ENCODE measurements at places on chromosomes 3 and 15.

DNA sequence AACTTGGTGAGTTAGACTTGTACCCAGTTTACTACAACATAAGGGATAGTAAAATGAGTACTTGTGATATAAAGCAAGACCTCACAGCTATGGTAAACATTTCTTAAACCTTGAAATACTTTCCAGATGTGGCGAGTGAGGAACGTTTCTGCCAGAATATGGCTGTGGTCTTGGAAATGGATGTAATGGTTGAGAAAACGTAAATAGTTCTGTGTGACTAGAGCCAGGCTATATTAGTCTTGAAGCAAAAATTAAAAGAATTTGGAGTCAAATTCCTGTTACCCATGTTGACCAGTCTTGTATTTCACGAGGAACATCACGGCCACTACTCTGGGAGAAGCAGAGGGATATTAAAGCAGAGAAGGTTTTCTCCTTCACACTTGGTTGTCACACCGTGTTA, 15.3 kb downstream of the OR4F15 start:
- no peak for DNase-seq

GRCh38 chr3:169232863-169233262, 430.6 kb downstream of the MECOM start:
- no peak for DNase-seq

DNA sequence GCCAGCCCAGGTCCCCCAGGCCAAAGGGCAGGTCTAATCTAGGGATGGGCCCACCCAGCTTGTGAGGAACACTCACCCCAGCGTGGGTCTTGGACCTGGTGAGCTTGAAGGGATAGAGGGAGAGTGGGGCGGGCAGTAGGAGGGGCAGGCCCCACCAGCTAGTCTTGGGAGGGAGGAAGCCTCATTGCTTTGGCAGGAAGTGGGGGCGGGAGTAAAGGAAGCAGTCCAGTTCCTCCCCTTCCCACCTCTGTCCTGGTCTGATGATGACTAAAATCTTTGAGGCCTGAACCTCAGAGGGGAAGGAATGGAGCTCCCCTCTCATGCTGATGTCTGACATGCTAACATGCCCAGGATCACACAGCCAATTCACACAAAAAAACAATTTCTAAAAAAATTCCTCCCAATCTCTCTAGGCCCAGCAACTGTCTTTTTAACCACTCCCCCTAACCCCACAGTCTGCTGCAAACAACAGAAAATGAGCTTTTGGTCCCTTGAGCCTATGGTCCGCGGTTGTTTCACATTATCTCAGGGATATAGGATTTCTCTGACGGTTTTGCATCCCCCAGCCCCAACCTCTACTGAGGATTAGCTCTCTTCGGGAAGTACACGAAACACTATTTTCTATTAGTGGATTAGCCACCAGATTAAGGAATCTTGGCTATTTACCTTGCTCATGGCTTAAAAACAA, 30.7 kb upstream of the DUSP7 start:
- no peak for DNase-seq

DNA sequence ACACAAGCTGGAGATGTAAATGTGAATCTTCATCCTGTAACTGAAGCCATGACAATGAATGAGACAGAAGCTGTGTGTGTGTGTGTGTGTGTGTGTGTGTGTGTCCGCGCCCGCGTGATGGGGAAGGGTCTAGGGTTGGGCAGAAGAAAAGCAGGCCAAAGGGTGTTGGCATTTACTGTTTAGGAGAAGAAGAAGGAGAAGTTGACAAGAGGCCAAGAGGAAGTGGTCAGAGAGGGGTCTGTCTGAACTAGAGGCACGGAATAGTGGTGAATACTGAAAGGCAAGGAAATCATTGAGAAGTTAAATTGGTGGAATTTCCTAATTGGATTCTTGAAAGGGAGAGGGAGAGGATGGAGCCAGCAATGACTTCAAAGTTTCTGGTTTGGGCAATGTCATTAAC, 5.6 kb upstream of the NCEH1 start:
- no peak for DNase-seq
